Thoracic aorta (tissue), 2 donors: ENCODE measurements at places on chromosomes 1 and 21.

DNA sequence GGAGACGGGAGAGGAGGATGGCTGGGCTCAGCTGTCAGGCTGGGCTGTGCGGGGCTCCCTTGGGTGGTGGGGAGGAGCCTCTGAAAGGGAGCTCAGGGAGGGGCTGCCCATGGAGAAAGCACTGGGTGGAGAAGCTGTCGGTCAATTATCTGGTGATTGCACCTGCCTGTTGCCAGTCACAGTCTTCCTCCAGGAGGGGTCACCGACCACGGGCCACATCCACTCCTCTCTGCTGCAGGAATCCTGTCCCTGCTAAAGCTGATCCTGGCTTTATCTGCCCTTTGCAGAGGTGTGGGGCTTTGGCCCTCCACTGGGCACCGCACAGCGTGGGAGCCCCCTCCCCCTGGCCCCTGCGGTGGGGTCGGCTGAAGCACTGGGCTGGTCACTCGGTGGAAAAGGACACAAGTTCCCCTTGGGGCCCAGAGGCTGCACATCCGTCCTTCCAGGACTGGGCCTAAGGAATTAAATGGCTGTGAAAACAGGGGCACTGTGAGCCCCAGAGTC lies 21.8 kb upstream of the COL18A1 start:
- DNase-seq: no peak

GRCh38 chr1:31203215-31203614 lies 36.5 kb downstream of the NKAIN1 start:
- DNase-seq: no peak

- DNase-seq: no peak
Measured at GRCh38 chr1:167720965-167721616, 691 bp upstream of the MPZL1 start.

- no peak for DNase-seq
Measured at GRCh38 chr1:31658721-31659120, 14.0 kb upstream of the PEF1 start.

GRCh38 chr1:232029315-232029714 lies 402.7 kb downstream of the DISC1 start:
- no peak for DNase-seq

DNA sequence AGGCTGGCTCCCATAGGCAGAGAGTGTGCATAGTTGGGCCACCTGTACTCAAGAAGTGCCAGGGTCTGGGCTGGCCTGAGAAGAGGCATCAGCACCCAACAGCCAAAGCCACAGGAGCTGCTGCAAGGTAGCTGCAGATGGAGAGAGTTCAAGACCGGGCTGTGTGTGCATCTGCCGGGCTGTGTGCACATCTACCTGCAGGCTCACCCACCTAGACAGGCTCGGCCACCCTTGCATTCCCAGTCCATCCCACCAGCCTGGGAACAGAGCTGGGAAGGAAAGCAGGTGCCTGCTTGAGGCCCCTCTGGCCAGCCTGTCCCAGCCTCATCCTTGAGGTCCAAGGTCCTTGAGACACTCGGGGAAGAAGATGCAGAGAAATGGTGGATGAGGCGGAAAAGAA lies 194.4 kb upstream of the AJAP1 start:
- DNase-seq: no peak

DNA sequence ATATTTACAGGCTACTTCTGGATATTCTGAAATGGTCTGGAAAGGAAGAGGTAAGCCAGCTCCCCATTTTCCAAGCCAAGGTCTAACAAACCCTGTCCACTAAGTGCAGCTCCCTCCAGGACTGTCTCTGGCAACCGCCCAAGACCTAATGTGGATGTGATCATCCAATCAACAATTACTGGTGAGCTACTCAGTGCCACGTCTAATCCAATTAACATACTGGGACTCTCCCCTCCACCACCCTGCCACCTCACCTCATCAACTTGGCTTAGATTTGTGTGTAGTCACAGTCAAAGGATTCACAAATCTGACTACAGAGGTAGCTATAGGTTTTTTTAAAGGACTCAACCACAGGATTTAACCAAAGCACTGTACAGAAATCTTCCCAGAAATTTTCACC lies 25.4 kb upstream of the S100A7 start:
- no peak for DNase-seq

DNA sequence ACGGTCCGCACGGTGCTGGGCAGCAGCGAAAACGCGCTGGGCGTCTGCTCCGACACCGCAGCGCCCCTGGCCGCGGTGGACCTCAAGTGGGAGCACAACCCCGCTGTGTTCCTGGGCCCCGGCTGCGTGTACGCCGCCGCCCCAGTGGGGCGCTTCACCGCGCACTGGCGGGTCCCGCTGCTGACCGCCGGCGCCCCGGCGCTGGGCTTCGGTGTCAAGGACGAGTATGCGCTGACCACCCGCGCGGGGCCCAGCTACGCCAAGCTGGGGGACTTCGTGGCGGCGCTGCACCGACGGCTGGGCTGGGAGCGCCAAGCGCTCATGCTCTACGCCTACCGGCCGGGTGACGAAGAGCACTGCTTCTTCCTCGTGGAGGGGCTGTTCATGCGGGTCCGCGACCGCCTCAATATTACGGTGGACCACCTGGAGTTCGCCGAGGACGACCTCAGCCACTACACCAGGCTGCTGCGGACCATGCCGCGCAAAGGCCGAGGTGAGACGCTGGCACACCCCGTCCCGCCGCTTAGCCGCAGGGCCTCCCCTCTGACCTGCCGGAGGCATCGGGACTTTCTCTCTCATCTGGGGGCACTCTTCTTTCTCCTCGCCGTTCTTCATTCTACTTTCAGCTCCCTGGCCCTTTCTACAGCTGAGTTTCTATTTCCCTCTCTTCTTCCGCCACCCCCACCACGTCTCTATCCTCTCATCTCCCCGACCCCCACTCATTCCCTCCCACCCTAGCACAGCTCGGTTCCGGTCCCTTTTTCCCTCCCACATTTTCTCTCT lies 1.0 kb downstream of the NPR1 start:
- DNase-seq: no peak

DNA sequence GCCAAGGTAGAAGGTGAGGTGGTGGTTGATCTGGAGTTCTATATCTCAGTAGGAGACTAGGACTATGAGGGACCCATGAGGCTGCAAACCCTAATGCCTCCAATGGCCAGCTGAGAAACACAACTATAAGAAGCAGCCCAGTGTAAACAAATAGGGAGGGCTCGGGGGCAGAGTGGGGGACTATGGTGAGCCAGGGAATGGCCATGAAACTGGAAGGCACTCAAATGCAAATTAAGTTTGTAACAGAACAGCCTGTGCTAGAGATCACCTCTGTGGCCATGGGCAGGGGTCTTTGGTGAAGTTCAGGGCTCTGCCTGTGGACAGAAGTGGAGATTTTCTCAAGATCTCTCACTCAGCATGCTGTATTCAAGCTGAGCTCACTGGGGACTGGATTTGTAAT lies 187.1 kb downstream of the GRIK3 start:
- DNase-seq: no peak

DNA sequence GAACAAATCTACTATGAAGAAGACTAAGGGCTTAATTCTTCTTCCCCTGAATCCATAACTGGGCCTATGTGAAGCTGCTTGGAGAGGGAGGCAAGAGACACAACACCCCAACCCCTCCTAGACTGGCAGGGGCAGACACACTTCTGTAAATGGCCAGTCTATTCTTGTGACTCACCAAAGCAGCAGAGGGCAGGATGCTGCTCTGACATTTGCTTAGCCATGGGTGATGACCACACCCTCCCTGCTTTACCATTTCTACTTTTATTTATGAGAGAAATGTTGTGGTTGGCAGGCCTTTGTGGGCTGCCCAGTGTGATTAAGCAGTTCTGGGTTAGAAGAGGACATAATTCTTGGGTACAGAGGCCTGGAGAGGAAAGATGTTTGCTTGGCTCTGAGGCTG lies 189.8 kb upstream of the DPYD start:
- DNase-seq: no peak

DNA sequence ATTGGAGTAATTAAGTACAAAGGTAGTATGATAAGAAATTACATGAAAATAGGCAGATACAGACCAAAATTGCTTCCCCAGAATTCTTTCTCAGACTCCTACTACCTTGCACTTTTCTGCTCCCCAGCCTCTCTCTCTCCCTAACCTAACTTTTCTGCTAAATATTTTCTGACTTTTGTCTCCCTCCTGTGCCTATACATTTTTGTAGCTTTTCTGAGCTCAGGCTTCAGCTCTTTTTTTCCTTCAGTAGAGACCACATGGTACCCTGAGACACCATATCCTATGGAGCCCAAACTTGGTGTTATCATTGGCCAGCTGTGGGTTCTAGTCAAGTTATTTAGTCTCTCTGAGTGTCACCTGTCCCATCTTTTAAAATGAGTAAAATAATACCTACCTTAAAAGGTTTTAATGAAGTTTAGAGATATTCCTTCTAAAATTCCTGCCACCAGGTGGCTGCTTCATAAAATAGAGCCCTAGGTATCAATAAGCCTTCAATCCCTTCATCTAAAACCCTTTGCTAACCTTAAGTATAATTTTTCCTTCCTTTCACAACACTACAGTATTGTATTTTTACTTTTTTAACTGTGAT lies 237.6 kb upstream of the DUSP10 start:
- DNase-seq: no peak

DNA sequence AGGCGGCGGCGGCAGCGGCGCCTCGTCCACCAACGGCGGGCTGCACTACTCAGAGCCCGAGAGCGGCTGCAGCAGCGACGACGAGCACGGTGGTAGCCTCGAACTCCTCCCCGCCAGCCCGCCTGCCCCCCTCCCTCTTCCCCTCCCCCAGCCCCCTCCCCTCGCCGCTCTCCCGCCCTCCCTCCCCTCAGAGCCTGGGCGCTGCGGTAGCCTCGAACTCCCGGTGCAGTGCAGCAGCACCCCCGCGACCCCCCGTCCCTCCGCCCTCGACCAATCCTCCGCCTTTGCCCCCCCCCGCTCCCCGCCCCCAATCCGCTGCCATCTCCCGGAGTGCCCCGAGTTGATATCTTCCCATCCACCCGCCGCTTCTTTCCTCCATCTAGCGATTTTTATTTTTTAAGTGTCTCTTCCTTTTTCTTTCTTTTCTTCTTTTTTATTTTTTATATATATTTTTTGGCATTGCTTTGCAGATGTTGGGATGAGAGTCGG lies 516 bp downstream of the RCOR3 start:
- no peak for DNase-seq

- DNase-seq: no peak
Measured at GRCh38 chr1:215636258-215636965, 69.3 kb downstream of the KCTD3 start.

GRCh38 chr1:107195476-107195875 lies 54.6 kb downstream of the NTNG1 start:
- DNase-seq: no peak

DNA sequence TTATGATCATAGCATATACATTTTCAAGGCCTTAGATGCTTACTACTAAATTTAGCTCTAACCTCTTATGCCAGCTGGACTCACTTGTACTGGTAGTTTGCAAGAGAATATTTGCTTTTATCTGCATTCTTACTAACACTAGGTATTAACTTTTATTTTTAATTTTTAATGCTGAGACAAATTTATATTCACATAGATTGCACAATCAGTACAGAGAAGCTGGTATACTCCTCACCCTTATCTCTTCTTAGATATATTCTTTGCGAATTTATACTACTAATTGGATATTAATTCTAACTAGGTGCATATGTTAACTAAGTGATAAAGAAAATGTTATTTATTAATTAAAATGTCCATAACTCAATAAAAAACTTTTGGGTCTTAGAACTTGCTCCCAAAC lies 561.8 kb upstream of the PRMT6 start:
- no peak for DNase-seq

GRCh38 chr1:6148497-6149241 lies 31.5 kb downstream of the CHD5 start:
- no peak for DNase-seq

GRCh38 chr21:38979271-38980121 lies 173.8 kb downstream of the ETS2 start:
- DNase-seq: no peak

GRCh38 chr21:29187944-29188343 lies 57.5 kb downstream of the MAP3K7CL start:
- no peak for DNase-seq

GRCh38 chr21:29335720-29336119 lies 37.0 kb downstream of the BACH1 start:
- DNase-seq: no peak

DNA sequence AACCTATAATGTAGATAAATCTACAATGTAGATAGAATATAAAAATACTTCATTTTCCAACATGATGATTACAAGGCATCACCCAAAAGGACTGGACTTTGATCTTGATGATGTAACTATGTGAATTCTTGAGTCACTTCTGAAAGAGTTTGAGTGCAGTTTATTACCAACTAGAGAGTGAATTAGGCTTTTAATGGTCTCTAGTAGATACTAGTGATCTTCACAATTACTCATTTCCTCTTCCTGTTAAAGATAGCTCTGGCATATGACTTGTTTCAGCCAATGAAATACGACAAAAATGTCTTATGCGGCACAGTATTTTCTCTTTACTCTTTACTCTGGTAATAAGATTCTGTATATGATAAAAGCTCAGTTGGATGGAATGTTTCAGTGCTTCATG lies 1588.1 kb upstream of the B3GALT2 start:
- DNase-seq: no peak
